D721Med (cell line): ENCODE measurements at places on chromosomes 3 and 15.

GRCh38 chr15:41259546-41260189, 28.6 kb downstream of the CHP1 start:
- DNase-seq = no peak

- DNase-seq = no peak
Observed at GRCh38 chr3:157858821-157859220, 247.4 kb downstream of the SHOX2 start.

GRCh38 chr3:125083776-125084175, 28.0 kb upstream of the HEG1 start:
- no peak for DNase-seq

DNA sequence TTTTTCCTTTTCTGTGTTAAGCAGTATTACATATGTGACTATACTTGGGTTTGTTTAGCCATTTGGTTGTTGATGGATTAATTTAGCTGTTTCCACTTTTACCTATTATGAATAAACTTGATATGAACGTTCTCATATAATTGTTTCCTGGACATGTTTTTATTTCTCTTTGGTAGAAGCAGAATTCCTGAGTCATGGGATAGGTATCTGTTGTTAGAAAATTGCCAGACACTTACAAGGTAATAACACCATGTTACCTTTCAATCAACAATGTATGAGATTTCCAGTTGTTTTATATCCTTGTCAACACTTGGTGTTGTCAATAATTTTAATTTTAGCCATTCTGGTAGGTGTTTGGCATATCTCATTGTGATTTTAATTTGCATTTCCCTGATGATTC, 475.4 kb downstream of the IGSF11 start:
- no peak for DNase-seq

DNA sequence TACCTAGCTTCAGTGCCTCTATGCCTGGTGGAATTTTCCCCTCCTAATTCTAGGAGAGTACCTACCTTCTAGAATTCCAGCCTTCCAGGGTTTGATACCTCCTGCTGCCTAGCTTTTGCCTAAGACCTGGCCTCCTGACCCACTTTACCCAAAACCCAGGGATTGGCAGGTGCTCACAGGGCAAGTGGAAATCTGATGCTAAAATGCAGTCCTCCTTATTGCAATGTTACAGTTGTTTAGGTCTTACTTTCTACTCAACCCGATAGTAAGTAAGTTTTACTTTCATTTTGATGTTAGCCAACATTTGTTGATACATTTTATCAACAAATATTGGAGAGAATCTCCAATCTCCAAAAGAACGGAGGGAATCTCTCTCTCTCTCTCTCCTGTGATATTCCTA, 275.9 kb downstream of the DOCK3 start:
- no peak for DNase-seq

DNA sequence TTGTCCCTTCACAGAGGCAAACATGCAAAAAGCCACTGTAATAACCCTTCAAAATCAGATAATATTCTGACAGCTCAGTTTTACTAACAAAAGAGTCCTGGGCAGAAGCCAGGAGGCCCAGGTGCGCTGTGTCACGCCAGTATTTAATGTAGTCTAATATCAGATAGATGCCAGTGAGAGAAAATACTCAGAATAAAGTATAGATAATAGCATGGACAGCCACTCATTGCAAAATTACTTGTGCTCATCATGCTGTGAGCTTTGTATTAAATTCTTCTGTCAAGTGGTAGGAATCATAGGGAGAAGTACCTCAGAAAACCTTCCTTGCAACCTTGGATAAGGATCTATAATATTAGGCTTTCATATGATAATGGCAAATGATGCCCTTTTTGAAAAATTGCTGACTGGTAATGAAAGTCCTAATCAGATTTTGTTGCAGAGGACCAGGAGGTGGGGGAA, 1154.3 kb downstream of the ROBO1 start:
- DNase-seq = no peak

DNA sequence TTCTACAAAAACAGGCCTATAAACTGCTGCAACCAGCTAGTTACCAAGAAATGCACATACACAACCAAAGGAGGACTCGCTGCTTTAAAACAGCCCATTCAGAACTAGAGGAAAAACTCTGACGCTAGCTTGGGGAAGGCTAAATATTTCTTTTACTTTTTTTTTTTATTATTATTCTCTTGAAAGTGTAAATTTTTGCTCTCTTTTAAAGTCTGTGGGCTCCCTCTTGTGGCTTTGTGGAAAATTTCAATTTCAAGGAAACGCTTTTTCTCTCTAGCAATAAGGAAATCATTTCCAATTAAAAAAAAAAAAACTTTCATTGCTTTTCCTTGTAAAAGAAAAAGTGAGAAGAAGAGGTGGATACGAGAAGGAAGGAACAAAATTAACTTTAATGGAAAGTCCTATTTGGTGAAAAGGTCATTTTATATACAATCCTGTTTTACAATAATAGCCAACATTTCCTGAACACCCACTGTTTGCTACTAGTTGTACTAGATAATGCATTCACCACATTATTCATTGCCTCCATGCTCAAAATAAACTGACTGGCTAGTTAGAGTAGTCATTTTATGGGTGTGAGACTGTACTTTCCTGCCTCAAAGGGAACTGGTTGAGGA, 51.2 kb upstream of the SAMMSON start:
- no peak for DNase-seq

DNA sequence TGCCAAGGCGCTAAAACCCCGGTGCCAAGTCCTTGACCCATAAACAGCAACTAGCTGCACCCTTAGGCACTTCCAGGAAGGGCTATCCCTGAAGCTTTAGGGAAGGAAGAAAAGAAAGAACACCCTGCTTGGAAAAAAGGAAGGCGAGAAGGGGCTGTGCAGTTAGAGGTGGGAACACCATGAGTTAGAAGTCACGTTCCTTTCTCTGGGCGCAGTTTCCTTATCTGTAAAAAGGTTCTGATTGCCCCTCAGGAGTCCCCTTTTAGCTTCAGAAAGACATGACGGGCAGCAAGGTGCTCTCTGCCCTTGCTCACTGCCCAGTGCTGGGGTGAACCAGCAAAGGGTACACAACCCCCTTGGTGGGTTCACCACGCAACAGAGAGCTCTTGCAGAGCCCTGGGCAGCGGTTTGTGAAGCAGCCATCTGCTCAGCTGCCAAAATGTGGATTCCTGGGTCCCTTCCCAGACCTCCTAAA, 798 bp downstream of the GCHFR start:
- DNase-seq = no peak

- no peak for DNase-seq
Observed at GRCh38 chr3:124034016-124034843, 42.3 kb upstream of the ROPN1 start.
